HepG2 (cell line): ENCODE measurements at places on chromosomes 6 and 20. TPM values are rescaled to one million over a fixed set of nuclear protein-coding genes. Genes with fewer than 3 reads are reported as not detected.

The OTOR gene
- total RNA-seq = not detected in 2 replicates

The SOBP gene
- total RNA-seq = 5.0 and 6.9 TPM in 2 replicates

The C20orf144 gene
- 0.09 and 0.14 TPM in 2 replicates for total RNA-seq

The ETV7 gene
- total RNA-seq = not detected in 2 replicates

The ELOVL4 gene
- 0.04 TPM in 1 of 2 replicates, not detected in the other for total RNA-seq

The PNLDC1 gene
- not detected in 2 replicates for total RNA-seq

The PPP1R3G gene
- 0.56 and 1.2 TPM in 2 replicates for total RNA-seq

The SERAC1 gene
- total RNA-seq = 8.1 and 9.6 TPM in 2 replicates

The GINS1 gene
- total RNA-seq = 59.9 and 74.6 TPM in 2 replicates

The GPLD1 gene
- total RNA-seq = 6.4 and 7.6 TPM in 2 replicates

- H3K4me1 ChIP-seq = no peaks in the 10 kb centered on the region
- H3K27ac ChIP-seq = no peak overlapping the region
- no peak overlapping the region for H3K4me3 ChIP-seq
Measured at GRCh38 chr20:53187392-53188068, 215.4 kb downstream of the TSHZ2 start.

- peaks cover 10% of the 10 kb centered on the region; the same call in 2 of the 3 replicates for H3K27me3 ChIP-seq
- H3K27ac ChIP-seq = no peak overlapping the region
- H3K4me1 ChIP-seq = no peaks in the 10 kb centered on the region
- no peaks in the 10 kb centered on the region for H3K36me3 ChIP-seq
Measured at GRCh38 chr6:16064671-16065072, 64.2 kb upstream of the MYLIP start.

- H3K36me3 ChIP-seq = no peaks in the 10 kb centered on the region
- no peak overlapping the region for H3K27ac ChIP-seq
- no peak for DNase-seq
- no peaks in the 10 kb centered on the region for H3K27me3 ChIP-seq
- H3K4me1 ChIP-seq = no peaks in the 10 kb centered on the region
Measured at GRCh38 chr6:83459663-83460062, 28.8 kb upstream of the ME1 start.

- no peaks in the 10 kb centered on the region for H3K27me3 ChIP-seq
- H3K36me3 ChIP-seq = no peaks in the 10 kb centered on the region
- no peaks in the 10 kb centered on the region for H3K4me1 ChIP-seq
- no peak overlapping the region for H3K27ac ChIP-seq
- H3K4me3 ChIP-seq = no peak overlapping the region
- no peak for DNase-seq
Measured at GRCh38 chr6:162217811-162218493, 509.6 kb downstream of the PRKN start.

- H3K4me1 ChIP-seq = peaks cover 16% of the 10 kb centered on the region
- no peaks in the 10 kb centered on the region for H3K36me3 ChIP-seq
- H3K4me3 ChIP-seq = peak overlapping the region; percentile 20
- peaks cover 3% of the 10 kb centered on the region; the same call in 1 of the 2 replicates for H3K27me3 ChIP-seq
Measured at GRCh38 chr6:149423964-149424440, 23.9 kb downstream of the SUMO4 start.

GRCh38 chr6:21997119-21998037, 299.5 kb downstream of the PRL start:
- H3K4me1 ChIP-seq = no peaks in the 10 kb centered on the region
- no peak overlapping the region for H3K27ac ChIP-seq
- no peak for DNase-seq
- no peak overlapping the region for H3K4me3 ChIP-seq
- no peaks in the 10 kb centered on the region for H3K27me3 ChIP-seq
- H3K36me3 ChIP-seq = no peaks in the 10 kb centered on the region

DNA sequence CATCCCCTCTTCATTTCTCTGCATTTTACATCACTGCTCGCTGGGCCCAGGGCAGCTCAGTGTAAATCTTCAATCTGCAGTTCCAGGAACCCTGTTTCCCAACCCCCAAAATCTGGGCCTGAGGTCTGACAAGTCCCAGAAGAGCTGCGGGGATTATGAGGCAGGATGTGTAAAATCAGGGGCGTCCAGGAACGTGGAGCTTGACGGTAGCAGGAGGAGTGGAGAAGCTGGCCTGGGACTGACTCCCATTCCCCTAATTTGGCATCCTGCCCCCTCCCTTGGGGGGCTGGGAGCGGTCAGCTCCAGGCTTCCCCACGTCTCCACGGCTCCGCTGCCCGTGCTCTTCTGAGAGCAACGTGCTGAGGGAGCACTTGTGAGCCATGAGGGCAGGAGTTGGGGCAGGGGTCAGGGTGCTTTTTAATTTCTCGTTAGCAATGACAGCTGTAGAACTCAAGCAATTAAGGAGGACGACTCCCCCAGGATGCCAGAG, 23.4 kb upstream of the VEGFA start:
- H3K4me1 ChIP-seq = peaks cover 52% of the 10 kb centered on the region
- no peak overlapping the region for H3K4me3 ChIP-seq
- no peak overlapping the region for H3K27ac ChIP-seq

DNA sequence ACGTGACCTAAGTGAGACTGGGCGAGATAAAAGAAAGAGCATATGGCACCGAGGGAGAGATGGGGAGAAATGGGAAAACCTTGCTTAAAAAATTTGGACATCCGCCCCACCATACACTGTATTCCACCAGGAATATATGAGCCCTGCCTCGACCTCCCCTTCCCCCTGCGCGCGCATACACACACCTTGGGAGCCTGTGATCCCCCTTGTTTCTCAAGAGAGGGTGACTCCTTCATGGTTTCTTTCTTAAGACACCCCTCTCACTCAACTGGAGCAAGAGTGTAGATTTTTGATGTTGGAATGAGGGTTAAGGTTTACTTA, 480 bp downstream of the ABCF1 start:
- DNase-seq = no peak
- peak overlapping the region; percentile 71 for H3K4me3 ChIP-seq
- peaks cover 7% of the 10 kb centered on the region for H3K36me3 ChIP-seq
- H3K27me3 ChIP-seq = no peaks in the 10 kb centered on the region
- H3K27ac ChIP-seq = peak overlapping the region; percentile 80
- peaks cover 50% of the 10 kb centered on the region for H3K4me1 ChIP-seq

- no peak overlapping the region for H3K27ac ChIP-seq
- no peak overlapping the region for H3K4me3 ChIP-seq
- H3K4me1 ChIP-seq = no peaks in the 10 kb centered on the region
- DNase-seq = peak; percentile 4
Measured at GRCh38 chr6:29376003-29376402, 912 bp upstream of the OR12D3 start.

DNA sequence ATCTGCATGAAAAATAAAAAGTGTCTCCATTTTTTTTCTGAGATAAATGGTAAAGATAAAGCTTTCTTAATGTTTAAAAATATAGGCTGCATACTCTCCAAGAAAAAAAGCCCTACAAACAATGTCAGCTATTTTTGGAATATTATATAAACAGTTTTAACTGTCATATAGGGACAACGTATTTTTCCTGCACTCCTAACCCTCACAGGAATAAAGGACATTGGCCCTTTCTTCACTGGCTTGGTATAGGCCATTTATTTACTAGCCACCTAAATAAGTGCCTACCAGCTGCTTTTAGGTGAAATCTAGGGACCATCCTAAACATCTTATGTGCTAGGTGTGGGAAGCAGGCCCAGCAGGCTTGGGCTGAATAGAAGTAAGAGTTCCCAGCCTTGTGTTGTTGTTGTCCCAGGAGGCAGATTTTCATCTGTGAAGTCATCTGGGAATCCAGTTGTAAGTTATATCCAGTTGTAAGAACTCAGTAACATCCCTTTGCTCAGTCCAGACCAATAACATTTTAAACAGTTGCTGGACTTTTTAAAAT, 21.3 kb downstream of the FOXO3 start:
- peaks cover 3% of the 10 kb centered on the region for H3K36me3 ChIP-seq
- peaks cover 74% of the 10 kb centered on the region for H3K4me1 ChIP-seq
- DNase-seq = no peak
- H3K4me3 ChIP-seq = no peak overlapping the region

- DNase-seq = no peak
- no peak overlapping the region for H3K27ac ChIP-seq
- peaks cover under 1% of the 10 kb centered on the region; the same call in 1 of the 2 replicates for H3K27me3 ChIP-seq
- no peak overlapping the region for H3K4me3 ChIP-seq
- no peaks in the 10 kb centered on the region for H3K4me1 ChIP-seq
- no peaks in the 10 kb centered on the region for H3K36me3 ChIP-seq
Measured at GRCh38 chr20:59636766-59637370, 32.5 kb downstream of the PHACTR3 start.

GRCh38 chr6:52590152-52590891, 13.5 kb upstream of the TRAM2 start:
- peak overlapping the region; percentile 33 for H3K4me3 ChIP-seq
- H3K36me3 ChIP-seq = no peaks in the 10 kb centered on the region
- peak overlapping the region; percentile 93 for H3K27ac ChIP-seq
- DNase-seq = peak; percentile 77
- H3K4me1 ChIP-seq = peaks cover 71% of the 10 kb centered on the region

DNA sequence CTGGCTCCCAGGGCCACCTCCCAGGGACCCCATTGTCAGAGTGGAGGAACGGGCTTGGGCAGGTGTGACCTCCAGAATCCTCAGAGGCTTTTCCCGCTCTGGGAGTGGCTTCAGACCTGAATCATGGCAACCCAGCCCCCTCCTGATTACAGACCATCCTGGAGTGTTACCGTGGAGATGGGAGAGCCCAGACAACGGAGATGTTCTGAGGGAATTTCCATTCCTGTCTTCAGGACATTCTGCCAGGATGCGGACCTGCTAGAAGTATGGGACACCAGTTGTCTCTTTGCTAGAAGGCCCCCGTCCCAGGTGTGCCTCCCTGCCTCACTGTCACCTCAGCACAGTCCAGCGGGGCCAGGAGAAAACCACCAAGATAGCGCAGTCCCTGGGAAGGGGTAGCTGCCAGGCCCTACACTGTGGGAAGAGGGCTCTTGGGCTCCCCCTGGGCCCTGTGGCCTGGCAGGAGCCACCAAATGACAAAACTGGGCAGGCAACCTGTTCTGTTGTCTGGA, 109.9 kb downstream of the PSMB1 start:
- no peak overlapping the region for H3K27ac ChIP-seq
- DNase-seq = no peak
- H3K27me3 ChIP-seq = peaks cover 73% of the 10 kb centered on the region
- no peaks in the 10 kb centered on the region for H3K36me3 ChIP-seq
- H3K4me1 ChIP-seq = peaks cover 2% of the 10 kb centered on the region
- no peak overlapping the region for H3K4me3 ChIP-seq

DNA sequence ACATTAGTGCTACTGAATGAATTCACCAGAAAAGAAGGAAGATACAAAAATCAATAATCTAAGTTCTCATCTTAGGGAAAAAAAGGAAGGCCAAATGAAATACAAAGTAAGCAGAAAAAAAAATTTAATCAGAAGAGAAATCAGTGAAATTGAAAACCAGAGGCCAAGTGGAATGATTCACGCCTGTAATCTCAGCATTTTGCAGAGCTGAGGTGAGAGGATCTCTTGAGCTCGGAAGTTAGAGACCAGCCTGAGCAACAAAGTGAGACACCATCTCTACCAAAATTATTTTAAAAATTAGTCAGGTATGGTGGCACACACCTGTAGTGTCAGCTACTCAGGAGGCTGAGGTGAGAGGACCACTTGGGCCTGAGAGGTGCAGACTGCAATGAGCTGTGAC, 21.2 kb upstream of the ASF1A start:
- H3K27ac ChIP-seq = no peak overlapping the region
- no peak overlapping the region for H3K4me3 ChIP-seq
- peaks cover 13% of the 10 kb centered on the region; the same call in 1 of the 2 replicates for H3K4me1 ChIP-seq
- H3K36me3 ChIP-seq = no peaks in the 10 kb centered on the region
- H3K27me3 ChIP-seq = no peaks in the 10 kb centered on the region

- H3K4me1 ChIP-seq = no peaks in the 10 kb centered on the region
- no peaks in the 10 kb centered on the region for H3K36me3 ChIP-seq
- H3K27ac ChIP-seq = no peak overlapping the region
- no peak for DNase-seq
Measured at GRCh38 chr20:21554985-21555384, 41.1 kb upstream of the NKX2-2 start.

DNA sequence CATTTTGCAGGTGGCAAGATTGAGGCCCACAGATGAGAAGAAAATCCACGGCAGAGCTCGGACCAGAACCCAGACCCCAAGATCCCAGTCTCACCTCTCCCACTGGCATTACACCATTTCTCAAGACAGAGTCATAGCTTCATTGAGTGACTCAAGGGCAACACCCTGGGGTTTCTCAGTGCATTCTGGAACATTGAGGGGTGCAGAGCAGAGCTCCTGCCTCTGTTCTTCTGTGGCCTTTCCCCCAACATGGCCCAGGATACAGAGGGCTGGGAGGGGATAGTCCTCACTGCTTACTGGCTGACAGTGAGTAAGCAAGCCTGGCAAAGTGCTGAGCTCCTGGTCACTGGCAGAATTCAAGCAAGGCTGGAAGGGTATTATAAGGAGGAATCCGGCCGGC, 74.0 kb downstream of the MDGA1 start:
- H3K4me3 ChIP-seq = no peak overlapping the region
- H3K27me3 ChIP-seq = no peaks in the 10 kb centered on the region; the same call in 1 of the 2 replicates
- no peak overlapping the region for H3K27ac ChIP-seq
- no peak for DNase-seq
- H3K36me3 ChIP-seq = no peaks in the 10 kb centered on the region

DNA sequence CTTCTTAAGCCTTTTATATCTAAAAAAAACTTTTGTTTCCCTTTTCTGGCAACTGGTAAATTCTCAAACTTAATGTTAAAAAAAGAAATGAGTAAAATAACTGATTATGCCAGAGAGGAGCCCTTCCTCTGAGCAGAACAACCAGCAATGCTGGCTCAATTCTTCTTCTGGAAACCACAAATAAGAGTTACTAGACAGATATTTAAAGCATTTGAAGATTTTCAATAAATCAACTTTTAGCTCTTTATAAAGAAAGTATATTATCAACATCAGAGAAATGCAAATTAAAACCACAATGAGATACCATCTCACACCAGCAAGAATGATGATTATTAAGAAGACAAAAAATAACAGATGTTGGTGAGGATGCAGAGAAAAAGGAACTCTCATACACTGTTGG, 61.1 kb upstream of the TCF21 start:
- no peak overlapping the region for H3K27ac ChIP-seq
- H3K27me3 ChIP-seq = no peaks in the 10 kb centered on the region
- H3K4me1 ChIP-seq = no peaks in the 10 kb centered on the region

DNA sequence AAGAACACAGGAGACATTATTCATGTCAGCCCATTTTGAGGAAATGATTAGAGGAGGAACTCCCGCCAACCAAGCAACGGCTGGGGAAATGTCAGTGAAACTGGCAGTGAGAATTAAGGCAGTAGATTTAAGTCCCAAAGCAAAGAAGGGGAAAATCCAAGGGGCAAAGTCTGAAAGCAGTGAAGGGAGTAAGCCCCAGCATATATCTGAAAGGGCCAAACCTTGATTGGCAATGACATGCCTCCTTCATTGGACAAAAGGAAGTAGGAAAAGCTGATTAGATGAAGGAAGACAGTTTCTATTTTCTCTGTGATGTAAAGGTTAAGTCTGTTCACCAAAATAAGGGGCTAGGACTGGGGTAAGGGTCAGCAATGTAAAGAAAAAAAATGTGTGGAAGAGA, 190.3 kb downstream of the RNF144B start:
- no peaks in the 10 kb centered on the region for H3K27me3 ChIP-seq
- no peak overlapping the region for H3K4me3 ChIP-seq
- DNase-seq = no peak
- H3K27ac ChIP-seq = no peak overlapping the region

- H3K4me3 ChIP-seq = no peak overlapping the region
- H3K4me1 ChIP-seq = no peaks in the 10 kb centered on the region
- DNase-seq = no peak
- H3K36me3 ChIP-seq = no peaks in the 10 kb centered on the region
Measured at GRCh38 chr6:38853236-38853635, 138.1 kb downstream of the DNAH8 start.
